ENCODE measurements at places on chromosomes 12 and 14.

GRCh38 chr14:99203080-99203479 is 68.9 kb downstream of the BCL11B start:
- DNase-seq, result no peak

DNA sequence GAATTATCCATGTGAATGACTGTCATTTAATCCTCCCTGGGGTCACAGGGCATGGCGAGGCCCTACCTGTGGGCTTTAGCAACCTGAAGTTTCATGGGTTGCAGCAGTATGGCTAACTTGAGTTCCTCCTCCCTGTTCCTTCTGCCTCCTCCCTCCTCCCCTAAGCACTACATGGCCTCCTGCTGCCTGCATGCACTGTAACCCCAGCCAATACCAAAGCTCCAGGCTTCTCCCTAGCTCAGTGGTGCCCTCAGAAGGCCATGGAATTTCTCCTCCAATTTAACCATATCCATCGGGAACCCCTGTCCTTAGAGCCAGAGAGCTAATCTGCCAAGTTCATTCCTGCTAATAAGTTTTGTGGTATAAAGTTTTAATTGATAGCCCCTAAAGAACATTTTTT is 95.1 kb downstream of the NT5DC3 start:
- DNase-seq, result no peak

DNA sequence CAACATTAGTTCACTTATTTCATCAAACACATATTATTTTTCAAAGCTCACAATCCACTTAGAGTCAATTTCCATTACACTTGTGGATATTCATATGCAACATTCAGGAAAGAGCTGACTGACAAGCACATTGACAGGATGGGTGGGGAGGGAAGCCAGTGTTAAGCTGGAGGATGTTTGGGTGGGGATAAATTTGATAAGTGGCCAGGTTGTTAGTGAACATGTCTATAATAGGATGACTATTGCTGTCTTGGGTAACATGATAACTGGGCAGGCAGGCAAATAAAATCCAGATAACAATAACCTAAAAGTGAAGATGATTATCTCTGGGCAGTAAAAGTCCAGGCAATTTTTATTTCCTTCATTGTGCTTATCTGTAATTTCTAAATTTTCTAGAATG is 73.8 kb upstream of the OSBPL8 start:
- no peak for DNase-seq

- DNase-seq, result no peak
Observed at GRCh38 chr12:132249689-132250478, 79.5 kb downstream of the GALNT9 start.

DNA sequence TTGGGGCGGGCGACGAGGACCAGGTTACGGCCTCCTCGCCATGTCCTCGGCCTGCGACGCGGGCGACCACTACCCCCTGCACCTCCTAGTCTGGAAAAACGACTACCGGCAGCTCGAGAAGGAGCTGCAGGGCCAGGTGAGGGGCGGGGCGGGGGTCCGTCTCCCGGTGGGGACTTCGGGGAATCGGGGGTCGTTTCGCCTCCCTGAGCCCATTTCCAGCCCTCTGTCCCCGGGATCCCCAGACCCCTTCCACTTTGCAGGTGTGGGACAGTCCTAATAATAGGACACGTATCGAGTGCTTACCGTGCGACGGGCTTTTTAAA is 380 bp downstream of the ANKRD13A start:
- DNase-seq, result no peak

DNA sequence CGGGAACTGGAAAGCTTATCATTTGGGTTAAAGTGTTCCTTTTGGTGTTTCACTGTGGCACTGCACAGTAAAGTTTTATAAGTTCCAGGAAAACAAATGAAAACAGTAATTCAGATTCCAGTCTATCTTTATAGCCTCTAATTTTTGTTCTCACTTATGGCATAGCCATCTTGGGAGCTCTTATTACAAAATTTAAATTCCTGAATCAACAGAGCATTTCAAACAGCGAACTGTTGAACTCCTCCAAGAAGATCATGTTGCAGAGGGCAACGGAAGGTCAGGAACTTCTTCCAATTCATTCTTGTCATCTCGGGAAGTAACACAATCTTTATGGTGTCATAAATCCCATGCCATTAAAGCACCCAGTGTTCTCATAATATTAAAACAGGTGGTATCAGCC is 229.1 kb downstream of the KCNC2 start:
- DNase-seq, result no peak

DNA sequence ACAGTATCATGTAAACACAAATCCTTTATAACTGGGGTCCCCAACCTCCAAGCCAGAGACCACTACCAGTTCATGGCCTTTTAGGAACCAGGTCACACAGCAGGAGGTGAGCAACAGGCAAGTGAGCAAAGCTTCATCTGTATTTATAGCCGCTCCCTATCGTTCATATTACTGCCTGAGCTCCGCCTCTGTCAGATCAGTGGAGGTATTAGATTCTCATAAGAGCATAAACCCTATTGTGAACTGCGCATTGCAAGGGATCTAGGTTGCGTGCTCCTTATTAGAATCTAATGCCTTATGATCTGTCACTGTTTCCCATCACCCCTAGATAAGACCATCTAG is 49.9 kb downstream of the LRP6 start:
- DNase-seq, result no peak

- DNase-seq, result no peak
Observed at GRCh38 chr14:103480595-103480994, 42.0 kb downstream of the CKB start.

DNA sequence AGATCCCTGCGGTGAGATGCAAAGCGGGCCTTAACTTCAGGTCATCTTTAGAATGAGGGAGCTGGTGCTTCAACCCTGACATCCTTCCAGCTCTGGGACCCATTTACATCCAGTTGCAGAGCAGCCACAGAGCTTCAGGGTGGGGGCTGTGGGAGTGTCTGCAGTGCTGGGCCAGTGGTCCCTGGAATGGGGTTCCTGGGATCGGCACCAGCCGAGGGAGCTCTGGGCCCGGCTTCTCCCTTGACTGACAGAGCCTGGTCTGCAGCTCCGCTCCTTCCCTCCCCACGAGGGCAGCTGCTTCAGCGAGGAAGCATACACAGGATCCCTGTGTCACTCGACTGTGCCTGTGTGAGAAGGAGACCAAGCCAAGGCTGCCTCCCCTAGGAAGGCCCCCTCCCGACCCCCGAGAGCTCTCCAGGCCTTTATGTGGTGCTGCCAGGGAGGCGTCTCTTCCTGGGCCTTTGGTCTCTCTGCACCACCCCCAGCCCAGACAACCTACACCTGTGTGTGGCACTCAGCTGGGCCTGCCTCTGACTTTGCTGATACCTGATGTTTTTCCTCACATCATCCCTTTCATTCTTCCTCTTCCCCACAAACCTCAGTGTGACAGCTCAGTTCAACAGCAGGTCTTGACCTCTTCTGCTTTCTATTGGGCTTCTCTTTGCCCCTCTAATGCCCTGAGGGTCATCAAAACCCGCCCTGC is 48.1 kb upstream of the RIN3 start:
- DNase-seq, result no peak

DNA sequence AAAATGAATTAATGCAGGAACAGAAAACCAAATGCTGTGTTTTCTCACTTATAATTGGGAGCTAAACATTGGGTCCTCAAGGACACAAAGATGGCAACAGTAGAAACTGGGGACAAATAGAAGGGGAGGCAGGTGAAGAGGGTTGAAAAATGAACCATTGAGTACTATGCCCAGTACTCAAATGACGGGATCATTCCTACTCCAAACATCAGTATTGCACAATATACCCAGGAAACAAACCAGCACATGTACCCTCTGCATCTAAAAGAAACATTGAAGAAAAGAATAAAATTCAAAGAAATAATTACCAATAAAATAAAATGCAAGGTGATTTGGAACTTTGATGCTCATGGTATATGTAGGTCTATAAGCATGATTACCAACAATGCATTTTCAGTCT is 110.8 kb downstream of the LMO3 start:
- DNase-seq, result no peak

DNA sequence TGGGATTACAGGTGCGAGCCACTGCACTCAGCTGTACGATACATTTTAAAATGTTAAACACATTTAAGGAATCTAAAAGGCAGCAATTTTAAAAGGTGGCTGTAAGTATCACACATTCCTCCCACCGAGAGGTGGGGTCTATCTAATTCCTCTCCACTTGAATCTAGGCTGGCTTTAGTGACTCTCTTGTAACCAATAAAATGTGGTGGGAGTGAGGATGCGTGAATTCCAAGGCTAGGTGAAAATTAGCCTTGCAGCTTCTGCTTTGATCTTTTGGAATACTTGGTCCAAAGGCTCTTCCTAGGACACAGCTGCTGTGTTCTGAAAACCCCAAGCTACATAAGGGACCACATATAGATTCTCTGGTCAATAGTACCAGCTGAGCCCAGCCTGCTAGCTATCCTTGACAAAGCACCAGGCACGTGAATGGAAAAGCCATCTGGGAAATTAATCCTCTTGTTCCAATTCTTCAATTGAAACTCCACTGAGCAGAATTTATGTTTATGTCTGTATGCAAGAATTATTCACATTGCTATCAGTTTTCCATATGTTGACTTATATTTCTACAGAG is 8.8 kb upstream of the GPRC5D start:
- DNase-seq, result no peak

- DNase-seq, result no peak
Observed at GRCh38 chr12:49144384-49144783, 13.2 kb upstream of the TUBA1B start.

GRCh38 chr12:91974541-91975085 is 171.0 kb downstream of the BTG1 start:
- peak; percentile 55 for DNase-seq

GRCh38 chr14:55546212-55546874 is 33.7 kb upstream of the KTN1 start:
- DNase-seq, result no peak

DNA sequence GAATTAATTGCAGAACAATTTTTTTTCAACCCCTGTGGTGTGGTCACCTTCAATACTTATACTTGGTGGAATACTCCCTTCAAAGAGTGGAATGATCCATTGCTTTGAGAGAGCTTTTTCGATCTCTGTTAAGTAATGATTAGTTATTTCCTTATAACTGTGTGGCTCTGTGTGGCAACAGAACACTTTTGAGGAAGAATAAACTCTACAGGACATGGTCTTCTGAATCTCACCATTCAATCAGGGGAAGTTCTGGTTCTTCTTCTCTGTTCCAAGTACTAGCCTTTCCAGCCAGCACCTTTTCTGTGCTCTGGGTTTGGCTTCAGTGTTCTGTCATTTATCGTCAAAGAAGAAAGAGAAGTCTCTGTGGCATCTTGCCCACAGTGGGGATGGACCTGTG is 369.2 kb downstream of the ZFP36L1 start:
- no peak for DNase-seq

DNA sequence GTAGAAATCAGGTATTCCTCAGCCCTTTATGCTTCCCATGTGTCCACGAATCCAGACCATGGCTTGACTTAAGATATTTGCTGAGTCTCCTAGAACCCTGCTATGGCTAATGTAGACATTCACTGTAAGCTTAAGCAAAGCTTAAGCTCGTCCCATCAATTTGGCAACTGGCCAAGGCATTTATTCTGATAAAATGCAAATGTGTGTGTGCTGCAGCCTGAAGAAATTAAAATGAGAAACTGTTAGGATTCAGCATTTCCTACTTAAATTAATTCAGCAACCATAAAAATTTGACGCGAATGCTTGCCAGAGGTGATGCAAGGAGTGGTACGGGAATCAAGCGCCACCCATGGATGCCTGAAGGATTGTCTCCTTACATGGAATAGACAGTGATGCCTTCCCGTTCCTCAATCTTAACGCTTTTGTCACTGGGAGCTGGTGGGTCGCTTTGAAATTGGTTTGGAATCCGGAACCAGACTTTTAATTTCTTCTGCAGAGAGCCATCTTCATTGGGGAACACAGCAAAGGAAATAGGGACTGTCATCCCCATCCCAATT is 13.2 kb downstream of the HEBP1 start:
- DNase-seq, result no peak

- DNase-seq, result no peak
Observed at GRCh38 chr14:51008446-51008845, 64.2 kb upstream of the PYGL start.

- no peak for DNase-seq
Observed at GRCh38 chr14:91068642-91069041, 8.2 kb upstream of the RPS6KA5 start.

- peak; percentile 94 for DNase-seq
Observed at GRCh38 chr12:58566599-58566998, 353.7 kb downstream of the LRIG3 start.

GRCh38 chr12:3164454-3165077 is 87.4 kb downstream of the TSPAN9 start:
- DNase-seq, result no peak

- peak; percentile 82 for DNase-seq
Observed at GRCh38 chr12:88946372-88946997, 366.2 kb upstream of the KITLG start.

DNA sequence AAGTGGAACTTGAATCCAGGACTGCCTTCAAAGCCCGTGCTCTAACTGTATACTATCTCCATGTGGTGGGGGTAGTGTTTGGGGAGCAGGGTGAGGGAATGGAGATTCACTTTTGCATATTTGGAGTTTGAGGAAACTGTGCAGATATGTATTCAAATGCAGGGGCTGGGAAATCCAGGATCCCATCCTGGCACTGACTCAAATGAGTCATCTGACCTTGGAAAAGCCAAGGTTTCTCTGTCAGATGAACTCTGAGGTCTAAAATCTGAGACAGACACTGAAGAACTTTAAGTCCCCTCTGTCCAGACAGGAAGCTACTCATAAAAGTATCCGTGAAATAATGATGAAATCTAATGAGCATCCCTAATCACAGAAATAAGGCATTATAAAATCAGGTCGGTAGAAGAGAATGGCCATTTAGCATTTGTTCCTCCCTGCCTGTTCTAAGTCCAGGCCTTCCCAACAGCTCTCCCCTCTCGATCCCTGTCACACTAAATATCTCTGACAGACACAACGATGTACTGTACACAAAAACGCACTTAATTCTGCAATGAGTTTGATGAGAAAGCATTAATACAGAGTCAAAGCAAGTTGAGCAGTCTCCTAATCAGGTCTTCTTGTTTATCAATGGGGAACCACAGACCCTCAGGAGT is 14.4 kb downstream of the NIN start:
- peak; percentile 68 for DNase-seq
